ENCODE measurements at places on chromosomes 3 and 15.

- no peak for DNase-seq
Measured at GRCh38 chr15:39479911-39480310, 101.0 kb upstream of the THBS1 start.

GRCh38 chr3:50146316-50146901, 8.7 kb upstream of the SEMA3F start:
- DNase-seq: no peak

- DNase-seq: no peak
Measured at GRCh38 chr15:87739866-87740265, 516.7 kb downstream of the NTRK3 start.

DNA sequence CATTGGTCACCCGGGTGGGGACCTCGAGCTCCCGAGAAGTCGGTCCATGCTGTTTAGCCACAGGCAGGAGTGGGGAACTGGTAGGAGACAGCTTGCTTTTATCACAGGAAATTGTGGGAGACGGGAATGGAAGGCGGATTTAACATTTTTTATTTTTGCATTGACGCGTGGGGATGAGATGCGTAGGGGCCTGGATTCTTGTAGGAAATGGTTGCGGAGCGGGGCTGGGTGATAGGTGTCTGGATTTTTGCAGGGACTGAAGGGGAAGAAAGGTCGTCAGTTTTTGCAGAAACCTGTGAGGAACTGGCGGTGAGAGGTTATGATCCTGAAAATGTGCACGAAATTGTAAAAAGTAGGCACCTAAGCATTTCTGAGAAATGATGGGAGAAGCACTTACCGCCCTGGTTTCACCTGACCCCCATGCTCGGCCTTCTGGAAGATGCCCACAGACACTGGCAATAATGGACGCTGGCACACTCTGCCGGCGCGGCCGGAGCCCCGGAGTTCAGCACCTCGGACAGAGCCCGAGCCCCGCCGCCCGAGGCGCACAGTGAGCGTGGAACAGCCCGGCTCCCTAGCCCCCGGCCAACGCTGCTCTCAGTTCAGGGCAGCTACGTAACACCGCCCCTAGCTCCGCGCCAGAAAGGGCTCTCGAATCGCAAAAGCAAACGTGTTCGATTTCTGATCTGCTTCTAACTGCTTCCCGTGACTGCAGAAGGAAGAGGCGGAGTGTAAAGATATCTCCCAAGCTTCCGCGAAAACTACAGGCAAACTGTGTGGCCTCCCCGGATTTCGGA, 928 bp downstream of the ANKRD34C start:
- DNase-seq: no peak

GRCh38 chr3:16127249-16127648, 47.2 kb upstream of the GALNT15 start:
- DNase-seq: no peak

GRCh38 chr3:13023235-13023970, 49.8 kb downstream of the IQSEC1 start:
- DNase-seq: no peak

- no peak for DNase-seq
Measured at GRCh38 chr15:48569591-48570302, 75.8 kb downstream of the FBN1 start.

GRCh38 chr3:171643681-171644080, 166.6 kb downstream of the PLD1 start:
- no peak for DNase-seq

- DNase-seq: no peak
Measured at GRCh38 chr3:23548706-23549105, 257.0 kb upstream of the UBE2E1 start.

DNA sequence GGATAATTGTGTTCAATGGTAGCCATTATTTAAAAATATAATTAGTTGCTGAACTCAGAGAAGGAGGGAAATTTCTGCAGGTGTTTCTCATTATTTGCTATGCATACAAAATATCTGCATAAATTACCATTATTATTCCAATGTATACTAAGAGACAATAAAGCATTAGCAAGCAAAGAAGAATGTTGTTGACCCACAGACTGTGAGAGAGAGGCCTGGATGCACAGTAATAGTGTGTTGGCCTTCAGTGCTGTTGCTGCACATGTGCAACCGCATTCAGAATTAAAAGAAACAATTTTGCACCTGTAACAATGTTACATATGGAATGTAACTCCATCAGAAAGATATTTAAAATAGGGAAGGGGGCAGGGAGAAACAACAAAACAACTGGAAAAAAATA, 155.6 kb upstream of the KCNH8 start:
- no peak for DNase-seq

DNA sequence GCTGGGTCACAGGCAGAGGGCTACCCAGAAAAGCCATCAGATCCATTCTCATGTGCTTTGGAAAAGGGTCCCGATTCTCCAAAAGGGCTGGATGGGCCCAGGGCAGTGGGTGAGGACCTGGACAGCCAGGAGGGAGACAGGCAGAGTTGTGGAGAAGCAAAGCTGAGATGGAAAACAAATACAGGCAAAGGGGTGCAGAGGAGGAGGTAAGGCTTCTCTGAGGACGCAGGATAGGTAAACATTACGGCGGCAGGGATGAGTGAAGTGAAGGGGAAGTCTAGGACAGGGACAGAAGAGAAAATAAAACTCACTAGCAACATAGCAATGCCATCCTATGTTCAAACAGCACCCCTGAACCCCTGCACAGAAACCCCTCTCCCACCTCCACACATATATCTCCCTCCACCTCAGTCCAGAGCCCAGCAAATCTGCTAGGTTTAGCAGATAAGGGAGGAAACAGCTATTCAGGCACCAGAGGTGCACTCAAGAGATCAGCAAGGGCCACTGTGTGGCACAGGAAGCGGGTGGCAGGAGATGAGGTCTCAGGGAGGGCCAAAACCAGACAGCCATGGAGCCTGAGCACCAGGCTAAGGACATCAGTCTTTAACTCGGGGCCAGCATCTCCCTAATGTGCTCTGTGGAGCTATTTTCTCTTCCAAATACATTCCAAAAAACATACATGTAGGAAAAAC, 51.3 kb downstream of the HOMER2 start:
- no peak for DNase-seq

DNA sequence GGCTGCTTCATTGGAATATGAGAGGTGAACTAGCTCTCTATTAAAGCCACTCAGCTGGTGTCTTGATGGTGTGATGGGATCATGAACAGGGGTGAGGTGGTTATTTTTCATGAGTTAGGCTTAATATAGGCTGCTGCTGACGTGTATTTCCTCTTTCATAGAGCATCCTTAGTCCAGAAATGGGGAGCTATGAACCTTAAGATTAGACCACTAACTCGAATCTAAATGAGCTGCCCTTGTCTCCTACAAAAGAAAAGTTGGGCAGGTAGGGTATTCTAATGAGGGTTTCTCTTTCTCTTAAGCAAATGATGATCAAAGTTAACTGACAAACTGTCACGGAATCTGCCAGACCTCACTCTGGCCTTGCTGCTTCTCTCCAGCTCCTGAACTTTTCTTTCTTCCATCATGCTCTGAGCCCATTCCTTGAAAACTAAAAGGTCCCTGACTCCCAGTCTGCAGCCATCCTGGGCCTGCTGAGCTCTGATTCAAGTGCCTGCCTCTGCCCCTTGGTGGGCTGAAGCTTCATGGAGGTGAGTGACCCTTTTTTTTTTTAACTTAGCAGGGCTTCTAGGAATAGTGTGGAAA, at the start of gene TRIM69:
TSS of gene TRIM69 (plus strand) at position 348 of the 585 bp plus-strand sequence. CDS start at position 525, 177 bp downstream.
- DNase-seq: no peak

GRCh38 chr3:55014081-55014480, 86.2 kb upstream of the LRTM1 start:
- no peak for DNase-seq

DNA sequence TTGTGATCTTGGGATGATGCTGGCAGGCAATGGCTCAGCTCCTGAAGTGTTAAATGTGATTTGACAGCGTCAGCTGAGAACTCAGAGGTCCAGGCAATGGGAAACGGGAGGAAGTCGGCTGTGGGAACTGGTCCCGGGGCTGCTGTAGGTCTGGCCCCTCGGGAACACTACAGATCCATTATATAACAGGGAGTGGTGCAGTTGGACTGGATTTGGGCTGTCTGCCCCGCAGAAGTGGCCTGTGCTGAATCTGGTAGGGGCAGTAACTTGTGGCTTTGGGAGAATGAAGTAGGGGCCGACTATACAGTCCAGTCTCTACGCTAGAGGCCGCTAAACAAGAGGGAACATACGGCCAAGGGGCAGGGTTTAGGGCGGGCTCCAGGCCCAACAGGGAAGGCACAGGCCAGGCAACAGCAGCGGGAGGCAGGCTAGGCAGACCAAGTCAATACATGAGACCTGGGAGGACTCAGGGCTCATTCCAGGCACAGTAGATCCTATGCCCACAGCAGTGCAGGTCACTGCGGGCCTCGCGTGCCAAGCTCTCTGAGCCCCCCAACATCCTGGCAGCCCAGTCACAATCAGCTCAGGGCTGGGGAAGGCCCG, 20.3 kb upstream of the IL16 start:
- DNase-seq: no peak

- DNase-seq: no peak
Measured at GRCh38 chr3:72338082-72338941, 509.9 kb downstream of the SHQ1 start.

GRCh38 chr15:75725719-75726607, 13.3 kb upstream of the CSPG4 start:
- no peak for DNase-seq

- DNase-seq: no peak
Measured at GRCh38 chr15:52112203-52112750, 298 bp downstream of the BCL2L10 start.

GRCh38 chr3:179189759-179190158, 41.6 kb downstream of the PIK3CA start:
- DNase-seq: no peak

GRCh38 chr3:4587061-4587837, 94.1 kb downstream of the ITPR1 start:
- no peak for DNase-seq

- no peak for DNase-seq
Measured at GRCh38 chr3:102573483-102574028, 138.7 kb downstream of the ZPLD1 start.

- DNase-seq: no peak
Measured at GRCh38 chr3:16239086-16239770, 25.5 kb downstream of the DPH3 start.

- DNase-seq: no peak
Measured at GRCh38 chr15:91911844-91912243, 58.3 kb downstream of the SLCO3A1 start.

- DNase-seq: peak; percentile 62
Measured at GRCh38 chr3:185976977-185977678, 39.3 kb upstream of the TRA2B start.

DNA sequence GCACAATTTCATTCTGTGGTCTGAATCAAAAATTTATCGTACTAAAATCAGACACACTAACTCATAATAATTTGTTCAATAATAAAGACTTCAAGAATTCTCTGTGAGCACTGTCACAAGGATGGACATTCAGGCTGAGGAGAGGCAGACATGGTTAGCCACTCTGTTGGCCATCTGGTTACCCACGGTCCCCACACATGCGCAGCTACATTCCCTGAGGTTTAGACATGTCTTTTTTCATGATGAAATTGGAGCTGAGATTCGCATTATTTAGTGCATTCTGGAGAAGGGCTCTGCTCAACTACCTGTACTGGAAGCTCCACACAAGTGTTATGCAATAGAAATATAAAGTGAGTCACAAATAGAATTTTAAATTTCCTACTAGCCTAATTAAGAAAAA, 156.9 kb downstream of the SUCNR1 start:
- DNase-seq: no peak

DNA sequence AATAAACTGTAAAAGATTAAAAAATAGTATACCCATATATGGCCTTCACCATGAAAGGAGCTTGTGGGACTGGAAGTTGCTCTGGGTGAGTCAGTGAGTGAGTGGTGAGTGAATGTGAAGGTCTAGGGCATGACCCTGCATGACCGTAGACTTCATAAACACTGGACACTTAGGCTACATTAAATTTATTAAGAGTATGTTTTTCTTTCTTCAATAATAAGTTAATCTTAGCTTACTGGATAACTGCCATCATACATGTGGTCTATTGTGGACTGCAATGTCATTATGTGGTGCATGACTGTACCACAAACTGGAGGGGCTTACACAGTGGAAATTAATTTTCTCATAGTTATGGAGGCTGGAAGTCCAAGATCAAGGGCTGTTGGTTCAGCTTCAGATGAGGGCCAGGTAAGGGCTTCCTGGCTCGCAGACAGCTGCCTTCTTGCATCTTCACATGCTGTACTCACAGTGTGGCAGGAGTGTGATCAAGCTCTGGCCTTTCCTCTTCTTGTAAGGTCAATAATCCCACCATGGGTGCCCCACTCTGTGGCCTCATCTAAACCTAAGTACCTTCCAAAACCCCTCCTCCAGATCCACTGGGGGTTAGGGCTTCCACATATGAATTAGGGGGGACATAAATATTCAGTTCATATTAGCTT, 40.8 kb upstream of the PRR23E start:
- no peak for DNase-seq

GRCh38 chr3:112394003-112394640, 61.2 kb downstream of the CD200 start:
- DNase-seq: no peak

DNA sequence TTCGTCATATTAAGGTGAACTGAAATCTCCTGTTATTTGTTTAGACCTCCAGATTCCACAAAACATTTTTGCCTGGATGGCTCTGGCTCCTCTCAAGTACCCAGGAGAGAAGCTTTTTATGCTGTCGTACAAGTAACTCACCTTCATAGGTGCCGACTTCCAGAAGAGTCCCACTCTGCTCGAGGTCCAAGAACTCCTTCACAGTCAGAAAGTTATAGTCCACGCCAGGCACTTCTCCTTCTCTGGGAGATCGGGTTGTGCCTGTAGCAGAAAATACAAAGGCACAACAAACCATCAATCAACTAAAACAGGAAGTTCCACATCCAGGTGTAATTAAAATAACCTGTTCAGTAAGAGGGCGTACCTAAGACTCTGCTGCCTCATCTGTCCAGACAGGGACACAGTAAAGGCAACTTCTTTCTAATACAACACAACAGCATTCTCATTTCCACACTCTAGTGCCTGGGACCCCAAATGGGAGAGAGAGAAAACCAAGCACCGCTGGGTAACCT, 545.3 kb downstream of the MAGI1 start:
- DNase-seq: no peak

All from SW 1271 (cell line).